ENCODE measurements at places on chromosomes 4 and X.

DNA sequence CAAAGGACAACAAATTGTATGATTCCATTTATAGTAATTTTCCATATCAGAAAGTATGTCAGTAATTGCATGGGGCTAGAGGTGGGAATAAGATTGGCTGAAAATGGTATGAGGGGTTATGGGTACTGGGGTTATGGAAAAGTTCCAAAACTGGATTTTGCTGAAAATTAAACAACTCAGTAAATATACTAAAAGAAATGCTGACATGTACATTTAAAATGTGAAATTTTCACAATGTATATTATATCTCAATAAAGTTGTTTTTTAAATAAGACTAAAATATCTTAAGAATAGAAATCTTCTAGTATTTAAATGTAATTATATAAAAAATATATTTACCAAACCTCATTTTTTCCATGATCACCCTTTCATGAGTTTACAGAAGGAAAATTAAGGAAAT is 844.9 kb upstream of the SLIT2 start:
- DNase-seq, result no peak

DNA sequence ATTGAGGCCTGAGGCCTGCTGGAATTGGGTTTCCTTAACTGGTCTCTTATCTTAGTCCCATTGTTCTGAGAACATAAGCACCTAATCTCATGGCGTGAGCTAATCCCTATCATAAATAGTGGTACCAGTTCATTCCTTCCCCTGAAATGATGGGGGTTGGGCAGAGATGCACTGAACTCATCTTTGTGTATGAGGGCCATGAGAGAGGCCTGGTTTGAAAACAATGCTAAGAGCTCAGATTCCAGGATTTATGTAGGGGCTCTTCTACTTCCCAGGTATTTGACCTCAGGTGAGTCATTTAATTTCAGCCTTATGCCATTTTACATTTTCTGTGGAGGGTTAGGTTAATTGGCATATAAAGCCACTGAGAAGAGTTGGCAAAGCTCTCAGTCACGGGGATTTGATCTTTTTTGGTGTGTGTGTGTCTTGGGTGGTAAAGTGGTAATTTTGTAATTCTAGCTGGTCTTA is 4.4 kb downstream of the RBM3 start:
- DNase-seq, result no peak

GRCh38 chr4:149796381-149796780 is 19.3 kb downstream of the IQCM start:
- no peak for DNase-seq

DNA sequence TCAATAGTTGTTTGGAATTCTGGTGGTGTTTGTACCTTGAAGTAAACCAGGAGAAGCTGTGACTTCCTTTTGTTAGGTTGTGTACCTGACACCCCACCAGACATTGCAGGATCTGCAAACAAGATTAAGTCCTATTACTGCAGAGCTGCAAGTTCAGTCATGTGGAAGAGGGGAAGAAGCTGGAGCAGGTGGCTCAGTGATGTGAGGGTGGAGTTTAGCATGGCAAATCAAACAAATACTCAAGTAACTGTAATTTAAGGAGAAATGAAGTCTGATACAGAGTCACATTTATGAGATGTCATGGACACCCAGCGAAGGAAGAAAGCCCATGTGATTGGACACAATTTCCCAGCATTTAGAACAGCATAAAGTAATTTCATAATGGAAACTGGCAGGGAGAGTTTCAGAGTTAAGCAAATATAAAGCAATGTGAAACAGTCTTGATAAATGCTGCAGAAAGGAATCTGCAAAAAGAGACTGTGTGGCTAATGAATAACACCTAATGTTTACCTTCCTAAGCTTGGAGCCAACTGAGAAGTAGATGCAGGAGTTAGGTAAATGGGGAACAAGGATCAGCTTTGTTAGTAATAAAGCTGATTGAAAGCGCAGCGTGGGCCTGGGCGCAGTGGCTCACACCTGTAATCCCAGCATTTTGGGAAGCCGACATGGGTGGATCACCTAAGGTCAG is 249.1 kb downstream of the GBA3 start:
- DNase-seq, result no peak

DNA sequence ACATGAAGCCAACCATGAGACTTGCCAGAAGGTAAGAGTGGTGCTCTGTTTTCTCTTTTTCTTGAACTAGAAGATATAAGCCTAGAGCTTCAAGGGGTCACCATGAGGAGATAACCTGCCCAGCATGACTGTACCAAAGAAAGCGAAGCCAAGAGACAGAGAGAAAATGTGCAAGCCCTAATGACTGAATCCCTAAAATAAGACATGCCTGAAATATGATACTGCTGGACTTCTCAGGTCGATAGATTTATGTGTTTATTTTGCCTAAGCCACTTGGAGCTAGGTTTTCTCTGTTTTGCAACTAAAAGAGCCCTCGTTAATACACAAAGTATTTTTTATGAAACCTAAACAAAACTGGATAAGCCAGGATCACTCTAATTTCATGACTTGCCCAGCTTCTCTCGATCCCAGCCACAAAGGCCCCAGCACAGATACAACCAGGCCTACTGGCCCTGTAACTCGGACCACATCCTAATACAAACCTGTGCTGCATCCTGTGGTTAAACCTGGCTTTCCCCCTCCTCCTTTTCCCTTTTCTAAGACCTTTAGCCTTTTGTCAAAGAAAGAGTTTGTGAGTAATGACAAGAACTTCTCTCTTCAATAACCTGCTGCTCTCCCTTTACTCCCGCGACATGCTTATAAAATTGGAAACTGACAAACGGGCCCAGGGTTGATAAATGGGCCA is 185.8 kb downstream of the APBB2 start:
- no peak for DNase-seq

- peak; percentile 54 for DNase-seq
Observed at GRCh38 chr4:89469930-89470375, 162.4 kb upstream of the GPRIN3 start.

GRCh38 chrX:132745593-132745992 is 212.8 kb downstream of the HS6ST2 start:
- DNase-seq, result no peak

DNA sequence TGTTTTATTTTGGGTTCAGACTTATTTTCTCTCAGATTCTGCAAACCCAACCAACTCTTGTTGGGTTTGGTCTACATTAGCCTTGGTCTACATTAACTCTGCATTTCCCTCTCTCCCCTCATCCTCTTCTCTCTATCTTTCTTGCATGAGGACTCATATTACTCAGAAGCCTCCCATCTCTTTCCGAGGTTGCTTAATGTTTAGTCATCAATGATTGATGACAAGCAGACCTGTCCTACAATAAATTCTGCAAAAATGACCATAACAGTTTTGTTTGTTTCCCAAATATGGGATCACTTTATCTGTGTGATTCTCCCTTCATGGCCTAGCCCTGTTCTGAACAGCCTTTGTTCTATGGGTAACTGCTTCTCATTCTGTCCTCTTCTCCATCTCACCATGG is 75.2 kb downstream of the GABRB1 start:
- DNase-seq, result no peak

DNA sequence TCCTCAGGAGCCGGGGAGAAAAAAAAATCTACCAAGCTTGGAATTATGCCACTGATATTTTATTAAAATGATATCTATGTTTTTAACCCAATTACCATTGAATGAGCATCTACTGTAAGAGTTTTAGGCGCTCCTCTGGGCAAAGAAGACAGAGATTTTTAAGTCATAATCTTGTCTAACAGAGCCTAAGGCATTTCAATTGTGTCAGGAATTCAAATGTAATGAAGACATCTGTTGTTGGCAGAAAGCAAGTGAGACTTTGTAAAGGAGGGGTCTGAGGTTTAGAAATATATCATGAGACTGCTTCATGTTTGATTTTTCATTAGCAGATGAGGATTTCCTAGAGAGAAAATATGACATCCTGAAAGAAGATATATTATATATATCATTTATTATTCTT is 1158.1 kb downstream of the FSTL5 start:
- no peak for DNase-seq

GRCh38 chr4:7978907-7979651 is 39.4 kb upstream of the AFAP1 start:
- DNase-seq, result no peak

DNA sequence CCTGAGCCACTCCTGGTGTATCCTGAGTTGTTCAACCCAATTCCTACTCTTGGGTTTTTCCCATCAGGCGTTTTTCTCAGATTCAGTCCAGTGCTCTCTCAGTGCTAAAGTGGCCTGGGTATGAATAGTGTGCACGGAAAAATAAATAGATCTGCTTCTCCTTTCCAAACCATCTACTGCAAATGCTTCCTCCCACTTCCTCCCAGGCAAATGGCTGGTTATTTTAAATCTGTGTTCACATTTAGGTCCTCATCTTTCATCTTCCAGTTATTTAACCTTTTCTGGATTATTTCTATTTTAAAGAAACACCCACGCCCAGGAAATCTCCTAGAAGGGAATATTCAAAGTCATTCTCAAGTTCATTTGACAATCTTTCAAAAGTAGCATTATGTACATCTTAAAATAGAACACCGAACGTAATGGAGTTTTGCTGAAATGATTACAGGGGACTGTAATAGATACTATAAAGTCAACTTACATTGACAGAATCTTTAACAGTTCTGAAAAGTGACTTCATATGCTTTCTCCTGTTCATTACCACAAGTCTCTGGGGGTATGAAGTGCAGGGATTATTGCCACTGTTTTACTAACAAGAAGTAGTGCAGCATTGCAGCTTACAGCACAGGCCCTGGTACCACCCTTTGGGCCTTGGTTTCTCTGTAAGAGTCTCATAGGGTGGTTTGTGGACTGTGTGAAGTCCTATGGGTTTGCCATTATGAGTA is 66.3 kb downstream of the MED28 start:
- DNase-seq, result no peak

GRCh38 chr4:108433832-108434231 is 186.5 kb upstream of the RPL34 start:
- peak; percentile 57 for DNase-seq

GRCh38 chr4:105966051-105966450 is 70.8 kb downstream of the NPNT start:
- DNase-seq, result no peak

GRCh38 chr4:1156069-1156468 is 16.3 kb downstream of the SPON2 start:
- DNase-seq, result no peak

GRCh38 chr4:82708982-82709381 is 89.6 kb downstream of the SCD5 start:
- DNase-seq, result no peak

- peak; percentile 58 for DNase-seq
Observed at GRCh38 chr4:37970702-37971101, 10.5 kb downstream of the PTTG2 start.

DNA sequence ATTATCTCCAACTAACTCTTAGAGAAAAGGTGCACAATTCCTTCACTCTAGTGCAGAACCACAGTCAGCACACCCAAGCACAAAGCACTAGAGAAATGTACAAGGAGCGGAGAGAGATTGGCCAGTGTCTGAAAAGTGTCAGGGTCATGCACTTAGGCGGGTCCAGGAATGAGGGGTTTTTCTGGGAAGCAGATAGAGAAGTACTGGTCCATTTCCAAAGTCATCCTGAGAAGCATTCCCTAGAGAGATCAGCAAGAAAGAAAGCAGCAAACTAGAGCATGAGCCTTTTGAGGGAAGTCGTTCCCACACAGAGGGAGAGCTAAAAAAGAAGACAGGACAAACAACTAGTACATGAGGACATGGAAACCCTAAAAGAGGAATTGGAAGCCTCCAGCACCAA is 168.1 kb upstream of the MAP3K15 start:
- DNase-seq, result no peak

GRCh38 chr4:14399848-14400247 is 602.4 kb upstream of the CPEB2 start:
- DNase-seq, result no peak

GRCh38 chrX:2934715-2935710 is 5.9 kb upstream of the ARSD start:
- no peak for DNase-seq

- DNase-seq, result no peak
Observed at GRCh38 chrX:151536571-151536970, 26.9 kb upstream of the PASD1 start.

- DNase-seq, result no peak
Observed at GRCh38 chr4:138875891-138876608, 139.5 kb upstream of the NOCT start.

- DNase-seq, result no peak
Observed at GRCh38 chr4:118968813-118969212, 80.2 kb downstream of the SYNPO2 start.

DNA sequence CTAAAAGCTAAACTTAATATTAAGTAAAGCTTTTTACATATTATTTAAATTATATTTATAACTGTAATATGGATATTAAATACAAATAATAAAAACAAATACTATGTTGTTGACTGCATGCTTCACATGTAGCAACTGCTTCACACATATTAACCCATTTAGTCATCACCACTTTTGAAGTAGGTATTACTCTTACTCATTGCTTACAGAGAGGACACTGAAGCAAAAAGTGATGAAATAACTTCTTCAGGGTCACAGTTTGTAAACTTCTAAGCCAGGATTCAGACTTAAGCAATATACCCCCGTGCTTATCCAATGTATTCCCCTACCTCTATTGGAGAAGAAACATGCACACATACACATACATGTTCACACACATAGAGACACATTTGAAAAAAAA is 166.6 kb downstream of the DKK2 start:
- DNase-seq, result no peak

DNA sequence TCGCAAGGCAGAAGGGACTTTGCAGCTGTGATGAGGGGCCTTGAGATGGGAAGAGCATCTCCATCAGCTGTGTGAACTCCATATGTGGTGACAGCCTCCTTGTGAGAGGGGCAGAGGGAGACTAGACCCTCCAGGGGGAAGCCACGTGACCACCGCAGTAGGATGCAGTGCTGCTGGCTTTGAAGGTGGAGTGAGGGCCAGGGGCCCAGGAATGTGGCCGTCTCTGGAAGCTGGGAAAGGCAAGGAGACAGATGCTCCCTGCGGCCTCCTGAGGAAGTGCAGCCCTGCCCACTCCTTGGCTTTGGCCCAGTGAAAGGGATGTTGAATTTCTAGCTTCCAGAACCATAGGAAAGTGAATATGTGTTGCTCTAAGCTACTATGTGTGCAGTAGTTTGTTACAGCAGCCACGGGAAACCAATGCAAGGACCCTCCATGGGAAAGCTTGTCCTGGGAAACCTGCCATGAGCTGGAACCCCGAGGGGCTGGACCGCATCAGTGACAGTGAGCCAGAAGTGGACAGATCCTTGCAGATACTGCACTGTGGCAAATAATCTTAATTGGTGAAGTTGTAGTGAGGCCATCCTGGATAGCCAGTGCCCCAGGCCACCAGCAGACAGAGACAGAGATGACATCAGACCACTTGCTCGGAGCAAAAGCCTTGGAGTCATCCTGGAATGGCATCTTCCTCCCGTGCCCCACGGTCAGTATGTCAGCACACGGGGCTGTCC is 35.4 kb upstream of the SORCS2 start:
- peak; percentile 2 for DNase-seq

DNA sequence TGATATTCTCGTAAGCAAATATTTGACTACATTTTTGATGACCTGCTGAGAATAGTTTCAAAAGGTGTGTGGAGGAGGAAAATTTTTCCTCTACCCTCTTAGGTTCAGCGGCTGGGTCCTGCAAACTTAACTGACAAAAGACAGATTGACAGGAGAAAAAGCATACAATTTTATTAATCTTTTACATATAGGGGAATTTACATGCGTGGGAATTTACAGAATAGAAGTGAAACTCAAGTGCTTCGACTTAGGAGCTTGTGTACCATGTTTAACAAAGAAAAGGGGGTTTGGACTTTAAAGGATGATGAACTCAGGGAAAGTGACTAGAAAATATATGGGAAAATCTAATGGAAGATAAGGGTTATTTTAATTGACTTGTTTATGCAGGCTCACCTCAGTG is 2.5 kb downstream of the HERC6 start:
- no peak for DNase-seq

All from activated naive CD4-positive, alpha-beta T cell treated with anti-CD3 and anti-CD28 coated beads for 36 hours (primary cell).